Naive B cell (primary cell): ENCODE measurements at places on chromosomes 7 and 10.

DNA sequence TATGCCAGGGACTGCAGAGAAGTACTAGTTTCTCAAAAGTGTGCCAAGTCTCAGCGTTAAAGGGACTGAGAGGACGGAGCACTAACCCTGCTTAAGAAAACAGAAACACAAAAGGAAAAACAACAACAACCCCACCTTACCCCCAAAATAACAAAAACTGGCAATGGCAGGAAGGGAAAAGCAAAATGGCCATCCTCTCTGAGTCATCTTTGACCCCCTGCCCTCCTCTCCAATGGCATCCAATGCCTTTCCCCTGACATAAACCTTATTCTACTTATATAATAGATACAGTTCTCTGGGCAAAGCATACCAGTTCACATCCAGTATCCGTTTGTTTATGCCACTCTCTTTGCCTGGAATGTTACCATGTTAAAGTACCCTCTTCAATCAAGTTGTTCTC is 1.6 kb downstream of the POLR1F start:
- H3K4me1 ChIP-seq, result peaks cover 40% of the 10 kb centered on the region
- peak overlapping the region; percentile 98 for H3K4me3 ChIP-seq
- H3K27me3 ChIP-seq, result no peaks in the 10 kb centered on the region
- peaks cover 11% of the 10 kb centered on the region for H3K36me3 ChIP-seq
- H3K27ac ChIP-seq, result peak overlapping the region; percentile 33

GRCh38 chr10:115941361-115941771 is 331.6 kb downstream of the GFRA1 start:
- no peaks in the 10 kb centered on the region for H3K4me1 ChIP-seq
- H3K27me3 ChIP-seq, result no peaks in the 10 kb centered on the region
- DNase-seq, result no peak
- H3K27ac ChIP-seq, result no peak overlapping the region
- H3K36me3 ChIP-seq, result no peaks in the 10 kb centered on the region
- H3K4me3 ChIP-seq, result no peak overlapping the region

- H3K4me3 ChIP-seq, result no peak overlapping the region
- no peak overlapping the region for H3K27ac ChIP-seq
- no peak for DNase-seq
- H3K36me3 ChIP-seq, result peaks cover 17% of the 10 kb centered on the region
- no peaks in the 10 kb centered on the region for H3K4me1 ChIP-seq
Observed at GRCh38 chr7:18978108-18978495, 139.3 kb downstream of the TWIST1 start.

GRCh38 chr7:110786328-110786965 is 304.5 kb upstream of the LRRN3 start:
- H3K27me3 ChIP-seq, result no peaks in the 10 kb centered on the region
- H3K36me3 ChIP-seq, result no peaks in the 10 kb centered on the region
- H3K27ac ChIP-seq, result no peak overlapping the region
- no peaks in the 10 kb centered on the region for H3K4me1 ChIP-seq
- no peak for DNase-seq

GRCh38 chr10:101140084-101140949 is 9.2 kb downstream of the TLX1 start:
- H3K27me3 ChIP-seq, result peaks cover 77% of the 10 kb centered on the region
- H3K36me3 ChIP-seq, result peaks cover 5% of the 10 kb centered on the region
- H3K4me3 ChIP-seq, result peak overlapping the region; percentile 22
- H3K4me1 ChIP-seq, result peaks cover 34% of the 10 kb centered on the region
- H3K27ac ChIP-seq, result peak overlapping the region; percentile 20

GRCh38 chr10:101216207-101217043 is 12.8 kb downstream of the LBX1 start:
- H3K4me3 ChIP-seq, result peak overlapping the region; percentile 71
- no peaks in the 10 kb centered on the region for H3K36me3 ChIP-seq
- peaks cover 29% of the 10 kb centered on the region for H3K4me1 ChIP-seq
- DNase-seq, result no peak
- H3K27ac ChIP-seq, result peak overlapping the region; percentile 34
